ENCODE measurements at places on chromosomes 1 and 21. TPM values are rescaled to one million over a fixed set of nuclear protein-coding genes. Genes with fewer than 3 reads are reported as not detected.

ESPN gene
- total RNA-seq, result 12.7 TPM

GRCh38 chr1:87636198-87636892 lies 307.7 kb downstream of the LMO4 start:
- H3K27me3 ChIP-seq, result no peaks in the 10 kb centered on the region
- no peak for DNase-seq
- H3K4me3 ChIP-seq, result no peak overlapping the region
- H3K4me1 ChIP-seq, result no peaks in the 10 kb centered on the region
- no peaks in the 10 kb centered on the region for H3K36me3 ChIP-seq

- no peak overlapping the region for H3K27ac ChIP-seq
- H3K27me3 ChIP-seq, result no peaks in the 10 kb centered on the region
- no peaks in the 10 kb centered on the region for H3K4me1 ChIP-seq
- no peak for DNase-seq
- H3K4me3 ChIP-seq, result no peak overlapping the region
- H3K36me3 ChIP-seq, result no peaks in the 10 kb centered on the region
Measured at GRCh38 chr1:44014365-44015104, 16.7 kb downstream of the SLC6A9 start.

PDPN gene
- 67.3 TPM for total RNA-seq

PTPN22 gene
- not detected for total RNA-seq

KANK4 gene
- total RNA-seq, result 0.19 TPM

- no peak for DNase-seq
- H3K36me3 ChIP-seq, result no peaks in the 10 kb centered on the region
- H3K4me1 ChIP-seq, result peaks cover 6% of the 10 kb centered on the region
Measured at GRCh38 chr1:154945160-154945961, 8.8 kb upstream of the PMVK start.

GRCh38 chr1:156652992-156653355 lies 11.1 kb downstream of the BCAN start:
- no peaks in the 10 kb centered on the region for H3K36me3 ChIP-seq
- H3K4me3 ChIP-seq, result no peak overlapping the region

DNA sequence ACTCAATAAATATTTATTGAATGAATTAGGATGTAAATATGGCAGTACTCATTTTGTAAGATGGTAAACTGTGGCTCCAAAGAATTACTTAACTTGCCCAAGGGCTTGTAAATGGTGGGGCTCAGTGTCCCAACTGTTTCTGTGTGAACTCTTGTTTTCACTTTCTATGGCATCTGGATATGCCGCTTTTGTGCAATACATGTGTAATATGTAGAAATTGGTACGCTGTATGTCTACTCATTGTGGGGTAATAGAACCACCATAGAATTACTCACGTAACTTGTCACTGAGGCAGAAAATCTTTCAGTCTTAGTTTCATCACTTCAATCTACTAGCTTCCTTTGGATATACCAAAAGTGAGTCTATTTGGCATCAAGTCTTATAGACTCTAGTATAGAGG lies 977 bp downstream of the PRPF3 start:
- no peaks in the 10 kb centered on the region for H3K4me1 ChIP-seq
- no peak for DNase-seq
- no peak overlapping the region for H3K27ac ChIP-seq
- H3K36me3 ChIP-seq, result peaks cover 27% of the 10 kb centered on the region
- H3K4me3 ChIP-seq, result peak overlapping the region; percentile 80

DNA sequence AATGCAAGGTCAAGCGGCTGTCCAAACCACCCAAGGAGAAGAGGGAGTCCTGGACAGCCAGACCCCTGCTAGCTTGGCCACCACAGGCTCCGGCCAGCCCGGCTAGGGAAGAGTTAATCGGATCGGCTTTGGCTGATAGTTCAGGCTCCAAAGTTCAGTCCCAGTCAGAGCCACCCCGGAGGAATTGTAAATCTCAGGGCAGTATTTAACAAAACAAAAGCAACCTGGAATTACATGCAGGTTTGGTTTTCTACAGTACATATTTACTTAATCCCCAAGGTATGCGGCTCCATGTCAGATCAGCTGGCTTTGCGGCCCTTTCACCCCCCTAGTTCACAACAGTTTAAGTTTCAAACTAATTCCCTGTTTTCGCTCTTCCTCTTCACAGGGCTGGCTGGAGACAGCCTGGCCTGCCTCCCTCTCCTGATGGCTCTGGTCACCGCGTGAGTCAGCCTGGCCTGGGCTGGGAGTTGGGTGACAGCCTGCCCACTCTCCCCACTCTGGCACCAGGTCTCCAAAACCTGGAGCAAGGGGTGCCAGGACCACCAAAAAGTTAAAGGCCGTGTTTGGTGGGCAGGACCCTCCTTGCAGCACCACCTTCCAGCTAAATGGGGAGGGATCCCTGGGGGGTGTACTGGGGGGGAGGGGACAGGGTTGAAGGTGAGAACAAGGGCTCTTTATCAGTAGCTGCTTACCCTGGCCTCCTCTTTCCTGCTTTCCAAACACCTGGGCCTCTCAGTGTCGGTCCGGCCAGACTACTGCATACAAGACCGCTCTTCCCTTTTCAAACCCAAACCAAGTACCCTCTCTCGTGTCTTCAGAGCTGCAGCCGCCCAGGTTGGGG lies 1.9 kb downstream of the DHRS3 start:
- peaks cover 36% of the 10 kb centered on the region for H3K4me1 ChIP-seq
- H3K27ac ChIP-seq, result peak overlapping the region; percentile 99
- DNase-seq, result peak; percentile 94
- 0 out of 2 replicates have a peak, but pooled peaks cover 3% of the 10 kb centered on the region for H3K36me3 ChIP-seq
- peak overlapping the region; percentile 90 for H3K4me3 ChIP-seq

DNA sequence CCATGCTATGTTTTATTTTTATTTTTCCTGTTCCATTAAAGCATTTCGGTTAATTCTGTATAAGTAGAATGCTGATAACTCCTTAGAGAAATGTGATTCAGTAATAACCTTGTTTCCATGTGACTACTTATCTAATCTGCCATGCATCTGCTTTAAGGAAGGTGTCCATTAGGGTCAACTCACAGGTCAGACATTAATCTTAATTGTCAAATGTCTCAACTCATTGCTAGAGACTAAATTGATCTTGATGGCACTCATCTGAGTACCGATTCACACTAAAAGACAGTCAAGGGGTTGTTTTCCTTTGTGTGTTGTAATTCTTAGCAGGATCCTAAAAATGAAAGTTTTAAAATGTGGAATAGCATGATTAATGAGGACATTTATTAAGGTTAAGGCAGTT lies 41.8 kb downstream of the ITSN1 start:
- H3K4me1 ChIP-seq, result peaks cover 44% of the 10 kb centered on the region
- H3K27me3 ChIP-seq, result no peaks in the 10 kb centered on the region
- no peak for DNase-seq
- peak overlapping the region; percentile 82 for H3K27ac ChIP-seq
- H3K36me3 ChIP-seq, result no peaks in the 10 kb centered on the region
- peak overlapping the region; percentile 15 for H3K4me3 ChIP-seq

- peaks cover 40% of the 10 kb centered on the region for H3K4me1 ChIP-seq
- no peaks in the 10 kb centered on the region for H3K36me3 ChIP-seq
- 0 out of 2 replicates have a peak overlapping the region, but pooled peaks have one; percentile 16 for H3K27ac ChIP-seq
- no peaks in the 10 kb centered on the region for H3K27me3 ChIP-seq
Measured at GRCh38 chr1:112402682-112403643, 6.9 kb downstream of the CTTNBP2NL start.

GRCh38 chr1:22131875-22132486 lies 10.9 kb downstream of the WNT4 start:
- H3K27ac ChIP-seq, result no peak overlapping the region
- peaks cover 15% of the 10 kb centered on the region for H3K4me1 ChIP-seq
- H3K27me3 ChIP-seq, result no peaks in the 10 kb centered on the region
- no peak overlapping the region for H3K4me3 ChIP-seq

DNA sequence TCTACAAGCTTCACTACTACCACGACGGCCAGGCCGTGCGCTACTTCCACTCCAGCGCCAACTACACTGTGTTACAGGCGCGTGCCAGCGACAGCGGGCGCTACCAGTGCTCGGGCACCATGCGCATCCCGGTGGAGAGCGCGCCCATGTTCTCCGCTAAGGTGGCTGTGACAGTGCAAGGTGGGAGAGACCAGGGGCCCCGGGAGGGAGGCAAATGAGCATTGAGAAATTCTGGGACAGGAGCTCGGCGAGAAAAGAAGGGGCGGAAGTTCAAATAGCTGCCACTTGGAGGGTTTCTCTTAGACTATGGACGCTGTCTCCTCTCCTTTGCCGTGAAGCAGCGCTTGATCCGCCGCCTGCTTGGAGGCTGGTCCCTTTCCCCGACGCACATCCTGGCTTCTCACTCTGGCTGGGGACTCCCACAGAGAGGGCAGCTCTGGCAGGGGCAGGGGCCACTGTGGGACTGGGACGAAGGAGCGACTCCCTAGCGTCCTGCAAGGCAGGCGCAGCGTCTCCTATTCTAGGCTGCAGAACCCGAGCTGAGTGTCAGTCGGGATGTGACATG lies 4.6 kb downstream of the FCRLB start:
- H3K36me3 ChIP-seq, result no peaks in the 10 kb centered on the region
- H3K4me3 ChIP-seq, result peak overlapping the region; percentile 93
- H3K27ac ChIP-seq, result no peak overlapping the region
- DNase-seq, result peak; percentile 79
- H3K27me3 ChIP-seq, result peaks cover 57% of the 10 kb centered on the region
- peaks cover 13% of the 10 kb centered on the region for H3K4me1 ChIP-seq

AGTRAP gene
- total RNA-seq, result 88.7 TPM

UBIAD1 gene
- 31.6 TPM for total RNA-seq

DCDC2B gene
- total RNA-seq, result not detected

Data from GM23338 (cell line).